ENCODE measurements at places on chromosomes 5 and 9. TPM values are rescaled to one million over a fixed set of nuclear protein-coding genes. Genes with fewer than 3 reads are reported as not detected.

CDH9 gene
- total RNA-seq = not detected

LYRM7 gene
- total RNA-seq = 12.2 TPM

CER1 gene
- not detected for total RNA-seq

NRARP gene
- total RNA-seq = 0.12 TPM

GKAP1 gene
- total RNA-seq = 0.72 TPM

OBP2B gene
- total RNA-seq = not detected

NELFB gene
- 46.8 TPM for total RNA-seq

MYMK gene
- not detected for total RNA-seq

TNFSF8 gene
- not detected for total RNA-seq

WNT8A gene
- not detected for total RNA-seq

SKP2 gene
- 33.7 TPM for total RNA-seq

AP3B1 gene
- 74.5 TPM for total RNA-seq

PRRT1B gene
- not detected for total RNA-seq

ANXA6 gene
- total RNA-seq = 273 TPM

IL5 gene
- total RNA-seq = not detected

MVB12B gene
- total RNA-seq = 1.6 TPM

SPARC gene
- 2,339 TPM for total RNA-seq

NEURL1B gene
- total RNA-seq = 3.8 TPM

CCDC180 gene
- 0.72 TPM for total RNA-seq

DAB2 gene
- 19.9 TPM for total RNA-seq

PCA3 gene
- not detected for total RNA-seq

GPRIN1 gene
- total RNA-seq = 6.2 TPM

MTMR12 gene
- total RNA-seq = 8.7 TPM

NPR3 gene
- total RNA-seq = not detected

TMEM252 gene
- total RNA-seq = not detected

FAM53C gene
- 35.1 TPM for total RNA-seq

ADAMTS19 gene
- not detected for total RNA-seq

Measured in RPMI7951 (cell line).